ENCODE measurements at places on chromosomes 13 and 19. TPM values are rescaled to one million over a fixed set of nuclear protein-coding genes. Genes with fewer than 3 reads are reported as not detected.

Gene NCR1
- not detected for total RNA-seq

Gene SULT2B1
- not detected for total RNA-seq

Gene GPC6
- 12.0 TPM for total RNA-seq

Gene DNAJC15
- total RNA-seq = 13.9 TPM

Gene ZNF208
- 7.1 TPM for total RNA-seq

Gene C13orf42
- not detected for total RNA-seq

Gene PLEKHA4
- 27.4 TPM for total RNA-seq

Gene APC2
- total RNA-seq = 0.42 TPM

Gene CLC
- not detected for total RNA-seq

Gene REEP6
- 0.23 TPM for total RNA-seq

- DNase-seq = no peak
Measured at GRCh38 chr19:13255719-13256059, 105.5 kb downstream of the IER2 start.

- no peak for DNase-seq
Measured at GRCh38 chr19:33376423-33376822, 2.9 kb downstream of the CEBPG start.

DNA sequence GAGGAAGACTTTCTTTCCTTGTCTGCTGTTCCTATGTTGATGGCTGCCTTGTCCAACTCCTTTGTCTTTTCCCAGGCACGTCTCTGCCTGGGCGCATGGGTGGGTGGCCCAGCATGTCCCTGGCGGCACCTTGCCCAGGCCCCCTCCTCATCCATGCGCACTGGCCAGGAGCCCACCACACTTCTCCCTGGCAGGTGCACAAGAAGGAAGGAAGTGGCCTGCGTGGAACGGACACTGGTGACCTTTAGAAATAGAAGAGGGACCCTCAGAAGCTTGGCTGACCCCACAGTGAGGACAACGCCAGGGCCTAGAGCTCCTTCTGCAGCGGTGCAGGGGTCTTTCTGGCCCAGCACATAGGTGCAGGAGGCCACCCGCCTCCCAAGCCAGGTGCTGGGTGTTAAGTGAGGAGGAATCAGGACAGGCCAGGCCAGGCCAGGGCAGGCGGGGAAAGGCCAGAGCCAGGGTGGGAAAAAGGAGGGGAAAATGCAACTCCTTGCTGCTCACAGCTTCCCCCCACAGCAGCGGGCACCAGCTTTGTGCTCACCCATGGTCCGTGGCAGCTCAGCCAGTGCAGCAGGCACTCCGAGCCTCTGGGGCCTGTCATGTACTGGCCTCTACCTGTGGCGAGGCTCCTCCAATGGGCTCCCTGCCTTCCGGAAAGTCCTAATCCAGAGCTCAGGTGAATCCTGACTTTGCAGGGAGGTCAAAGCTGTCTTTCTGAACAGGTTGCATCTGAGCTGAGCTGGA, 104.0 kb downstream of the SOX1 start:
- no peak for DNase-seq

DNA sequence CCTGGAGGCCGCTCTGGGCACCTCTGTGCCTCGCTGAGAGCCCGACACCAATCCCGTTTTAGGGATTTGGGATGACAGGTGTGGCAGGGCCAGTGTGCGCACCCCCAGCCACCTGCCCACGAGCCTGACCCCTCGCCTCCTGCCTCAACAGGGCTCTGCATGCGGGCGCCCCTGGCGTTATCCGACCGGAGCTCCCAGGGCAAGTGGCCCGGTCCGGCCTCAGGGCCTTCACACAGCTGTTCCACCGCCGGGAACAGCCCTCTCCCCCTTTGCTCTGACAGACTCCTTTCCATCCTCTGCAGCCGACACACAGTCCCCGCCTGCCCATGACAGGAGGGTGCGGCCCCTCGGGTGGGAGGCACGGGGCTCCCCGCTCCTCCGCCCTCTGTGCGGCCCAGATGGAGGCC, 7.1 kb upstream of the WDR18 start:
- no peak for DNase-seq

DNA sequence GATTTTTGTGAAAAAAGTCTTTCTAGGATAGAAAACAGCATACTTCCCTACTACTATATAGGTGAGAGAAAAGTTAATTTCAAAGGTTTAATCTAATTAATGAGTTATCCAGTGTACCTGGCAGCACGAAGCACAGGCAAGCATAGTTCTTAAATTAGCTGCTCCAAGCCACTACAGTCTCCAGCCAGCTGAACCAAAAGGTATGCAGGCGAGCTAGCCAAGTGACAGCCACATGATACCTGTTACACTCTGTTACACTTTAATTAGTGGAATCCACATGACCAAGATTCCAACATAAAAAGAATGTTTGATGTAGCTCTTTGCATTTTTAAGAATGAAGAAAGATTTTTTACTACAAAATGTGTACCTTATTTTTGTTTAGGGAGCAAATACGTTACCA, 15.5 kb downstream of the SLC25A30 start:
- DNase-seq = no peak

- DNase-seq = peak; percentile 95
Measured at GRCh38 chr19:2962018-2962670, 15.2 kb upstream of the TLE6 start.

DNA sequence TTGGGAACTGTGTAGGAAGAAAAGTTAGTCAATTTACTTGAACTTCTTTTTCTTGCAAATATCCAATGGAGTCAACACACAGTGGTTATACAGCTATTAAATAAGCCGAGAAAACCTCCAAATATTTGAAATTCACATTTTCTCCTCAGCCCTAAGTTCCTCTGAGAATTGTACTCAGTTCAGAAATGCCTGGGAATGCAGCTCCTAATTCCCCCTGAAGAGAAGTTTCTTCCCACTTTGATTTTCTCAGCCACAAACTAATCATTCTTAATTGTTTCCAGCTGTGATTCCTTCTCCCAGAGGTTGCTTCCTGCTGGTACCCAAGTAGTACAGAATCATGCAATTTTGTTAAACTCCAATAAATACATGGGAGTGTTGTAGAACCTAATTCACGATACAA, 246.1 kb upstream of the MIR17HG start:
- no peak for DNase-seq

DNA sequence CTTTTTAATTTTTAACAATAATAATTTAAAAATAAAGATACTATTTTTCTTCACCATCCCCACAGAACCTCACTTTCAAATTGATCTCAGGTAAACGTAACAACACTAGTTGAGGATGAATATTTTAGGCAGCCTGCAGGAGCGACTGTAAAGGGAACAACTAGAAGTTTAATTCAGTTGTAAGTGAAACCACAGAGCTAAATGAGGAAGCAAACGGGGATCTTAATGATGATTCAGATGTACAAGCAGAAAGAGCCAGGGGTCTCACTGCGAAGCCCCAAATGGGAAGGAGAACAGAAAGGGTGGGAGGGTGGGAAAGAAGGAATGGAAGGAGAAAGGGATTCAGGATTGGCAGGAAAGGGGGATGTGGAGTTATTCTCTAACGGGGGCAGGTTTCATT, 54.6 kb upstream of the RAP2A start:
- no peak for DNase-seq

- no peak for DNase-seq
Measured at GRCh38 chr13:60707878-60708277, 310.9 kb downstream of the TDRD3 start.

- no peak for DNase-seq
Measured at GRCh38 chr13:29858667-29859066, 8.2 kb upstream of the UBL3 start.

- peak; percentile 90 for DNase-seq
Measured at GRCh38 chr13:111046590-111047141, 68.4 kb upstream of the ARHGEF7 start.
